ENCODE measurements at places on chromosomes 5 and 9.

DNA sequence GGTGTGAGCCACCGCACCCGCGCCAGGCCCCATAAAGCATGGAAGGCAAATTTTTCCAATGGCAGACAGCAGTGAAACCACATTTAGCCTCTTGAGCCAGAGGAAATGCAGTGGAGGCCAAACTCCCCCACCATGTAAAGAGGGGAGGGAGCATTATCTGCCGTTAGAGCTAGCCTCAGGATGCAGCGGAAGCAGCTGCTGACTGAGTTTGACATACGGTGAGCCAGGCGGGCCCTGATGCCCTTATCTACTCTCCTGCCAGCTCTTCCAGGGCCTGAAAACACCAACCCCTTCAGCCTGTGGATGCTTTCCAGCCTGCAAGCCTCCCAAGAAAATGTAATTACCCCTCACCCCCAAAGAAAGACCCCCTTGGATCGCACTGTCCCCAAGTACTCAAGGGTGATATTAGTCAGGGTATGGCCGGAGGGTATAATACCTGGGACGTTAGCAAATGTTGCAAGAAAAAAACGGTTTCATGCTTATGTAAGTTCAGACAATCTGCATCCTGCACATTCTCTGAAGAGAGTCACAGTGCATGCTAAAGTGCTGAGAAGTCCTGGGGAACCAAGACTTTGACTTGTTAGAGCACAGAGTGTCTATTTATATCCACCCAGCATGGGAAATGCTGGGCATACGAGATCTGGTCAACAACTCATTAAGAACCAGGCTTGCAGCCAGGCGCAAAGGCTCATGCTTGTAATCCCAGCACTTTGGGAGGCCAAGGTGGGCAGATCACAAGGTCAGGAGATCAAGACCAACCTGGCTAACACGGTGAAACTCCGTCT lies 11.3 kb upstream of the GGTA1 start:
- DNase-seq = no peak

DNA sequence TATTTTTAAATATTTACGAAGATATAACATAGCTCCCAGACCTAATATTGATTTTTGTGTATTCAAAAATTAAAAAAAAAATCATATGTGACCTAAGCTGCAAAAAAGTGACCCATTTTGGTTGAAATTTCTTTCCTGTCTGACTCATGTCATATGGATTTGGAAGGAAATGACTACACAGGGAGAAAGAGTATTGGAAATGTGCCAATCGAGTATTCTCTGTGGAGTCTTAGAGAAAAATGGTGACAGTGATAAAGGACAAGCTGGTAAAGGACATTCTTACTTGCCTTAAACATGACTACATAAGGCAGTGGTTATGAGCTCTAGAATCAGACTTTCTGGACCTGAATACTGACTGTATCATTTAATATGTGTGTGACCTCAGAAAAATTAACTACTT lies 262.9 kb upstream of the PTPRD start:
- peak; percentile 3 for DNase-seq

DNA sequence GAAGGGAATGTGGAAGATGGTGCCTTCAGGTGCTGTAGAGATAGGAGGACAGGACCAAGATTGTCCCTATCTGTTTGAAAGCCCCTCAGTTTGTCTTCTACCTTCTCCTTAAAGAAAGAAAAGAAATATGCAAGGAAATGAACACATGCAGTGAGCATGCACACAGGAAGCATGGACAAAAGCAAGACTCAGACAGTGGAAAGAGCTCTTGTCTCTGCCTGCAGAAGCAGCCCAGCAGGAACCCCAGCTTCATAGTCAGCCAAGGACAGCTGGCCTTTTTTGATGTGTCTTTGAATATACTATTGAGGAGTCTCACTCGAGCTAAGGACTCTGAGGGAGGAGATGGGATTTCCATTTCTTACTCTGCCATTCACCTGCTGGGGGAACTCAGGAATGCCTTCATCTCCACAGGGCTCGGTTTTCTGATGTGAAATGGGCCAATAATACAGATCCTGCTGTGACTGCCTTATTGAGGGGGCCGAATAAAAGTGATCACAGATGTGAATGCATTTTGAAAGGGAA lies 132.5 kb upstream of the ADRA1B start:
- no peak for DNase-seq

DNA sequence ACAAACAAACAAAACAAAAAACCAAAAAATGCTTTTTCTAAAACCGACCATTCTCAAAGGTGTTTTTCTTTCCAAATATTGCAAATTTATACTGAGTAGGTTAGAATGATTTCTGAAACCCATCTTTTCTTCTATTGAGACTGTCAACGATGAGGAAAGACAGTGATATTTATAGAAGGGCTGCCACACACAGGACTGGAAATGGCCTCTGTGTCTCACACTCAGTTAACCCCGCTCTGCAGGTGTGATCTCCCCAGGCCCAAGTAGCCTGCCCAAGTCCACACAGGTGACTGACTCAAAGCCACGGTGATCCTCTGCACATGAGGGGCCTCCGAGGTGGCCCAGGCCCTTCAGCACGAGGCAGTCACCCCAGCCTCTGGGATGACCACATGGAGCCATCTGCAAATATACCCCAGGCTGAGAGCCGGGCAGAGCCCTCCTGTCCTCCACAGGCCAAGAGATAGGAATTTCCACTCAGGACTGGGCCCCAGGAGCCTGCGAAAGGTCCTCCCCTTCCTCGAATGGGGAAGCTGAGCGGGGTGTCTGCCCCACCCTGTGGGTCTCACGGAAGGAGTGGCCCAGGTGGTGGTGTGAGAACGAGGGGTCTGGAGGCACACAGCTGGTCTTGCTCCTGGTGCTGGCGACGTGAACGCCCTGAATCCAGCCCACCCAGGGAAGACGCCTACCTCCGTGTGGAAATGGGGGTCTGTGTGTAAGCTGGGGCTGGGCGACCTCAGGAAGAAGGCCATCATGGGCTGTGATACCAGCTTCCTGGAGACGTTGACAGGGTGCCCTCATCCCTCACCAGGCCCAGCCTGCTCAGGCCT lies 53.0 kb upstream of the PHYKPL start:
- DNase-seq = no peak

- no peak for DNase-seq
Observed at GRCh38 chr5:41649659-41650058, 139.3 kb upstream of the PLCXD3 start.

DNA sequence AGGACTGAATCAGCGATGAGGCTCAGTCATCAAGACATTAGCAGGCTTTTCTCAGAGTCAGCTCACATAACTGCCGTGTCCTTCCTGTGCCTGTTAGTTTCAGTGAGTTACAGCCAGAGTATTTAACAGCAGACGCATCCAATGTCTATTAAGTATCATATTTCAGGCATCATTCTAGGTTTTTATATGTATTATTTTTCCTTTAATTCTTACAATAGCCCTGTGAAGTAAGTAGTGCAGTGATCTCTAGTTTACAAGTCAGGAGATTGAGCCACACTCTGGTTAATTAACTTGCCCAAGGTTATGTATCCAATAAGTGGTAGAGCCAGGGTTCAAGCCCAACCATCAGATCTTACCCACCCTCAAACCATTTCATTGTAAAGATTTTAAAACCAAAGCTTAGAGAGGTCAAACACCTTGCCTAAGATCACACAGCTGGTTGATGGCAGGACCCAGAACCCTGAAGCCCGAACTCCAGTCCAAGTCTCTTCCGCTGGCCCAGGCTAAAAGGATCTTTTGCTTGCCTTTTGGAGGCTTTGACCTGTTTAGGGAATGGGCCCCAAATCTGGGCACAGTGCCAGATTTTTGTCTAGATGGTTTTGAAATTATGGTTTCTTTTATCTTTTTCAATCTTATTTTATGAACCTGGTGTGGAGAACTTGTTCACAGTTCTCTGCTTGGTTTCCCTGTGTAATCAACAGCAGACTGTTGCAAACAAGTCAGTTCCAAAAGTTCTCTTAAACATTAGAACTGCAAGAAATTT lies 261.2 kb upstream of the CLINT1 start:
- DNase-seq = peak; percentile 58

GRCh38 chr5:52758014-52758413 lies 29.7 kb upstream of the ITGA1 start:
- no peak for DNase-seq

DNA sequence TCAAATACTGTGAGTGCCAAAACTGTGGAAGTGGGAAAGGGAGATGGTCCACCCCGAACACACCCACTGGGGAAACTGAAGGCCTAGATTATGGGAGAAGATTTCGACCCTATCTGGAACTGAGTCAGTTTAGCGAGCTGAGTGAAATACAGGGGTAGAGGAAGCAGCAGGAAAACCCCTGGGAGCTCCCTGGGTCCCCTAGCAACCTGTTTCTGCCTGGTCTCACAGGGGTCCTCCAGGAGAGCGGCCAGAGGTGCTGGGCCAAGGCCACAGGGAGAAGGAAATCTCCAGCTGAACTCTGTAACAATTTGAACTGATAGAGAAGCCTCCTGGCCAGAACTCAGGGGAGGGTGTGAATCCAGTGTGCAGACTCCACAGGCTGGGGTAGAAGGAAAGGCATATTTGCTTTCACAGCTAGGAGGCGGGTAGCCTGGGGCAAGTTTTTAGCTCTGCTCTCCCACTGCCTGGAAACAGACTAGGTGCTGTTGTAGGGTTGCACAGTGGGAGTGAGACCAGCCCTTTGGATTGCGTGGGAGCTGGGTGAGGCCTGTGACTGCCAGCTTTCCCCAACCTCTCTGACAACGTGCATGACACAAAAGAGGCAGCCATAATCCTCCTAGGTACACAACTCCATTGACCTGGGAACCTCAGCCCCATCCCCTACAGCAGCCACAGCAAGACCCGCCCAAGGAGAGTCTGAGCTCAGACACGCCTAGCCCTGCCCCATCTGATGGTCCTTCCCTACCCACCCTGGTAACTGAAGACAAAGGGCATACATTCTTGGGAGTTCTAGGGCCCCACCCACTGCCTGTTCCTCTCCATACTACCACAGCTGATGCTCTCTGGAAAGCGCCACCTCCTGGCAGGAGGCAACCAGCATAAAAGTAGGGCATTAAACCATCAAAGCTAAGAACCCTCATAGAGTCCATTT lies 78.8 kb upstream of the GPBP1 start:
- no peak for DNase-seq

- no peak for DNase-seq
Observed at GRCh38 chr9:120336021-120336752, 243.8 kb downstream of the CDK5RAP2 start.

DNA sequence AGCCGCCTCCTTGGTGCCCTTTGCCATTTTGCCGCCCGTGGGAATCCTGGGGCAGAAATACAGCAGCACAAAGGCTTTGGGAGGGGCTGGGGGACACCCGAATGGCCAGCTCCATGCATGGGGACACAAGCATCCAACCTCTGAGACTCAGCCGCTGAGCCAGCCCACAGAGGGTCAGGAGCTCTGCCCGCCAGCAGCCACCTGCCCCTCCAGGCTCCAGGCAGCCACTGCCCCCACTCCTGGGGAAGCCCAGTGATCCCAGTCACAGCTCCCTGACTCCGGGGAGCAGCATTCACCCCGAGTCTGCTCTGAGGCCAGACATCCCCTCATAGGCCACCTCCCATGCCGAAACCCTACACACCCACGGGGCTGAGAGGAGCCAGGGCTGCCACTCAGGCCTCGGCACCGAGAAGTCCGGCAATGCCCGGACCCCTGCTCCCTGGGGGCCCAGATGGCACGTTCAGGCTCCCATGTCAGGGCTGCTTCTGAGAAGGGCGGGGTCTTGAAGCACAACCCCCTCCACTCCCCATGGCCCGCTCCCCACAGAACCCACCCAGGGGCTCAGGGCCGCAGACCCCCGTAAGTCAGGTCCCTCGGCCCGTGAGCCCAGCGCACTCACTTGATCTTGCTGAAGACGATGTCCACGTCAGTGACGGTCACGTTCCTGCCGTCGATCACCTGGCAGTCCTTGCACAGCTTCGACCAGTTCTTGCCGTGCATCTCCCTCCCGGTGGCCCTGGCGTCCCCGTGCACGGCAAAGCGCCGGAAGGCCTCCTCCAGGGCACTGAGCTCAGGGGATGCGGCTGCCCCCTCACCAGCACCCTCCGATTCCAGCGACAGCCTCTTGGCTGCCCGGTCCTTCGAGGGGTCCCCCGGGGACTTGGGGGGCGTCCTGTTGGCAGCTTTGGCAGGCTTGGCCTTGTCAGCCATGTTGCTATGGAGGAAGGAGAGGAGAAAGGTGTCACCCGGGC lies 15.7 kb downstream of the TPPP start:
- DNase-seq = no peak

DNA sequence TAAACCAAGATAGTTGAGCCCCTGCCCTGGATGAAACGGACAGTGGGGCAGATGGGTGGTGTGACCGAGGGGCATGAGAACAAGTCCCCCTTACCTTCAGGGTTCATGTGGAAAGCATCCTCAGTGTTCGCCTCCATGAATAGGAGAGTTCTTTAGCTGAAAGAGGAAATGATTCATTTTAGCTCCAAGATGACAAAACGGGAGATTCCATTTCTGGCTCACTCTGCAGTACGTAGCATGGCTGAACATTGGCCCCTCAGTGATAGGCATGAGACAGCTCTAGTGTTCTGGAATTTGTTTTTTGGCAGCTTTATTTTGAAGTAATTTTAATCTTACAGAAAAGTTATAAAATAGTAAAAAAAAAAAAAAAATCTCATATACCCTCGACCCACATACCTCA lies 70.2 kb upstream of the AGXT2 start:
- no peak for DNase-seq

- no peak for DNase-seq
Observed at GRCh38 chr9:652914-653313, 188.6 kb upstream of the DMRT1 start.

GRCh38 chr9:34884747-34885189 lies 73.3 kb upstream of the PHF24 start:
- DNase-seq = no peak

DNA sequence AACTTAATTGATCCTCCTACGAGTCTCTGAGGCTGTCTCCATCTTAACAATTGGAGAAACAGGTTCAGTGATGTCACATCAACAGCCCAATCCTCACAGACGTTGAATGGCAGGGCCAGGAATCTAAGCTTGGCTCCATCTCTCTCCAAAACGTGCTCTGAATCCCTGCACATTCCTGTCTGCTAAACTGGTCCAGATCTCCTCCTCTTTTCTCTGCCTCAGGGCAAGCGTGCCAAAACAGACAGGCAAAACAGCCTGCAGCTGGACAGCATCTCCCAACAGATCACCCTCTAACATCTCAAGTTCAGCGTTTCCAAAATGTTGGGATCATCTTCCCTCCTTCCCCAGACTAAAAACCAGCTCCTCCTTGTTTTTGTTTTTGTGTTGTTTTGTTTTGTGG lies 6.6 kb downstream of the FBP1 start:
- peak; percentile 21 for DNase-seq

DNA sequence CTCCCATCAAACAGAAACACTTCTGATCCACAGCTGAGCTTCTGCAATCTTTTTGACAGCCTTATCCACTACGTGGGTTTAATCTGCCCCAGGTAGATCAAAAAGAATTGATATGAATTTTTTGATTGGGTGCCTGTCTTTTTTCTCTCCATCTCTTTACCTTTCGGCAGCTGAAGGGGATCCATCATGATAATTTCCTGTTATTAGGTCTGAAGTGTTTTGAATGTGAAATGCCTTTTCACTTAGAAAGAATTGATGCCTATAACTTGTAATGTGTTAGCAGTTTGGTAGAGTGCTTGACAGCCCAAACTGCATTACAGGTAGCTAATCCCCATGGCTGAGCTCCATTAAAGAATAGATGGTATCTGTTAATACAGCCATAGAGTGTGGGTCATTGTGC lies 745.4 kb downstream of the TLR4 start:
- DNase-seq = no peak

- DNase-seq = peak; percentile 49
Observed at GRCh38 chr5:16642867-16643266, 26.1 kb upstream of the RETREG1 start.
